ENCODE measurements at places on chromosomes 5 and 9.

DNA sequence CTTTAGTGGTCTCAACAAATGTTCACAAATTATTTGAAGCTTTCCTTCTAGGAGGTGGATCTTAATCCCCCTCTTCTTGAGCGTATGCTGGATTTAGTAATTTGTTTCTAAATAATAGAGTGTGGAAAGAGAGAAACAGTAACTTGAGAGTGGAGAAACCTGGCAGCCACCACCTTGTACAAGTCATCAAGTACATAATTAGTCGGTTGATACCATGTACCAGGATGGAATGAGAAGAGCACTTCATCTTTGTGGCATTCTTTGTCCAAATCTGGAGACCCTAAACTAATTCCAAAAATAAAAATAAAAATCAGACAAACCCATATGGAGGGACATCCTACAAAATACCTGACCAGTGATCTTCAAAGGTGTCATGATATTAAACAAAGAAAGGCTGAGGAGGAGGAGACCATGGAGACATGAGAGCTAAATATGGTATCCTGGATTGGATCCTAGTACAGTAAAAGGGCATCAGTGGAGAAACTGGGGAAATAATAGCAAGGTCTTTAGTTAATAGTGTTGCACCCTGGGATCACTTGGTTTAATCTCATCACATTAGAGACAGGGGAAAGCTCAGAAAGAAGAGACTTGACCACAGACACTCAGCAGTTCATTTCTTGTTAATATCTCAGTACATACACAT is 147.9 kb downstream of the ASTN2 start:
- DNase-seq, result no peak

DNA sequence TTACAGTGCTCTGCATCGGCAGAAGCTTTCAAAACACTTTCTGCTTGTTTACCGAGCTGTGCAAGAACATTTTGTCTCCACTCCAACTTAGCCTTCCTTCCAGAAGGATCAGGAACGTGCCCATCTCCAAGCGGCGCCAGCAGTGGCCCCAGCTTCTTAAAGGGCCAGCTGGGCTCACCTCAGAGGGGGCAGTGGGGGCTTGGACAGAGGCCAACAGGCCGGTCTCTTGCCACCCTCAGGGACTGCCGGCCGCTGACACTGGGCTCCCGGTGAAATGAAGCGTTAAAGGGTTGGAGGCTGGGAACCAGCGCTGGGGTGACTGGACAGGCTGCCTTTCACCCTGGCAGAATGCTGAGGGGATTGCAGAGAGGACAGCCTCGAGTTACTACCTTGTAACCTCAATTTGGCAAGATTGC is 67.0 kb upstream of the RNU6ATAC start:
- no peak for DNase-seq

DNA sequence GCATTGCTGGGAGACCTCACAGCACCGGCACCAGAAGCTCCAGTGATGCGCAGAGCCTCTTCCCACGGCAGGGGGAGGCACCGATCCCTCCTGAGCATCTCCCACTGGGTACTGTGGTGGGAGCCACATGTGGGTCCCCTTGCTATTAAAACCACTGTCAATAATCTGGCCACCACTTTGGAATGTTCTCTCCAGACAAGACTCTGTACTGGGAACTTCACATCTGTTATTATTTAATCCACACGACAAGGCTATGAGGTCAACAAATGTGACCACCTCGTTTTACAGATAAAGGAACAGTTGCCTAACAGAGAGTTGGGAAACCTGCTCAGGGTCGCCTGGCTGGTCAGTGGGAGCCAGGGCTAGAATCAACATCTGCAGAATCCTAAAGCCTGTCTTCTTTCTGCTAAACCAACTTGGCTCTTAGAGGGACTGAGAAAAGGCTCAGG is 72.7 kb downstream of the EPB41L4B start:
- no peak for DNase-seq

- DNase-seq, result no peak
Measured at GRCh38 chr9:121295662-121296191, 27.8 kb downstream of the GSN start.

GRCh38 chr9:34459941-34460340 is 1.3 kb downstream of the DNAI1 start:
- no peak for DNase-seq

GRCh38 chr9:37892063-37892462 is 11.9 kb downstream of the SLC25A51 start:
- no peak for DNase-seq

DNA sequence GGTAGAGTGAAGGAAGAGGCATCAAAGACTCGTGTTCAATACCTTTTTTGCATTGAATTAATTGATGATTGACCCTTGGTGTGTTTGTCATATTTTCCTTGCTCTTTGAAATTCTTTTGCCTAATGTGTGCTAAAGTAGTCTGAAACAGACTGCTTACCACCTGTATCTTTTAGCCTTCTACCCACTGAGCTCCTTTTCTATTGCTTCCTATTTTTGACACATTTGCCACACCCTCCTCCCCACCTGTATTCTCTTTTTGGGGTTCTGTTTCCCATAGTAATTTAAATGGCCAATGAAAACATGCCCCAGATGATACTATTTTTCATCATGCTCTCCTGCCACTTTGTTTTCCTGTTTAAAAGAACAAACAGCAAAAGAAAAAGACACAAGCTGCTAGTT is 78.5 kb downstream of the ZCCHC7 start:
- peak; percentile 88 for DNase-seq

DNA sequence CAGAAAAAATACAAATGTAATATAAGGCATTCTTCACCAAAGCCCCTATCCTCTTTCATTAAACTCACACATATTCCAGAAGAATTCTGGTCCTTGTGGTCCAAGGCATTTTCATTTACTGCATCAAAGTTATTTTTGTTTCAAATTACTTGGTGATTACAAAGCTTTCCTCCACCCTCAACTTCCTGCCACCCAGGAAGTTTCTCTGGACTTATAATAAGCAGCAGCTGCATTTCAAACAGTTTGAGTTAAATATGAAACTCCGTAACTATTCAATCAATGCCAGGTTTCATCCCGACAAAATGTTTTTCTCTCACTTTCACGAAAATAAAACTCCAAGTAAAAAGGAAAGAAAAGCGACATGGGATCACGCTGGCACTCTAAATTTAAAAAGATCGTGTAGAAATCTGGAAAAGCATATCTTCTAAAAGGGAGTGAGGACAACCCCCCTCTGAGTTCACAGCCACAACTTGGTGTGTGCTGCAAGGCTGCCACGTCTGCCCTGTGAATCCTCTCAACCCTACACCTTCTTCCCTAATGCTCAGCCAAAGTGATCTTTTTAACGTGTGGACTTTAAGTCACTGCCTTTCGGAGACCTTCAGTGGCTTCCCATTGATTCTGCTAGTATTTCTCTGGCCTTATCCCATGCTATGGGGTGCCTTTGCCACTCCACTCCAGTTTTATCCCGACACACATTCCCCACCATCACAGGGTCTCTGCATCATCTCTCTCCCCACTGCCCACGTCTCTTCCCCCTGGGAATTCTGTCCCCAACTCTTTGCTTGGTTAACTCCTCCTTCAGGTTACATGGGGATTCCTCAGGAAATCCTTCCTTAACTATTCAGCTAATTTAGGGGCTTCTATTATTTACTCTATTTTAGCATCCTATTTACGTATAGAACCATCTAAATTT is 91.1 kb upstream of the CER1 start:
- DNase-seq, result no peak

GRCh38 chr5:108905805-108906204 is 158.1 kb downstream of the FER start:
- no peak for DNase-seq

- DNase-seq, result peak; percentile 8
Measured at GRCh38 chr5:57082441-57083067, 91.3 kb upstream of the GPBP1 start.

- no peak for DNase-seq
Measured at GRCh38 chr9:136054146-136054545, 40.9 kb downstream of the NACC2 start.

DNA sequence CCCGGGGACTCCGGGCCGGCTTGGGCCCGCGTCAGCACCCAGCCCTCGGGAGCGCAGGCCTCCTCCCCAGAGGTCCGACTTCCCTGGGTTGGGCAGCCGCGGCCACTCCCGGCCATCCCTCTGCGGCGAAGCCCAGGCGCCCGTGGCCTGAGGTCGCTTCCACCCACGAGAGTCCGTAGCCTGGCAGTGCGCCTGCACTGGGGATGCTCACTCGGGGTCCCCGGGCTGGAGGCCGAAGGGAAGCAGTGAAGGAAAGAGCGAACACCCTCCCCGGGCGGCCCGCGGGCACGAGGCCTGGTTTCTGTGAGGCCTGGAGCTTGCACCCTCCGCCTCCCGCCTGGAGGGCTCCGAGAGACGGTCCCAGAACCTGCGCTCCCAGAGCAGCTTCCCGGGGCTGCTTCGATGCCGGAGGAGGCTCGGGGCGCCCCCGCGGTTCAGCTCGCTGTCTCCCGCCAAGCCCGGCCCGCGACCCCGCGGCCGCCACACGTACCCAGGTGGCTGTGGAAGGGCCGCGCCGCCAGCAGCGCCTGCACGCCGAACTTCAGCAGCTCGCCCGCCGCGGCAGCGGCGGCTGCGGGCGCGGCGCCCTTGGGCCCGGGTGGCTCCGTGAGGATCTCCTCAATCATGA is 607 bp downstream of the BARX1 start:
- DNase-seq, result no peak

GRCh38 chr9:100131216-100131615 is 32.2 kb downstream of the INVS start:
- DNase-seq, result no peak

DNA sequence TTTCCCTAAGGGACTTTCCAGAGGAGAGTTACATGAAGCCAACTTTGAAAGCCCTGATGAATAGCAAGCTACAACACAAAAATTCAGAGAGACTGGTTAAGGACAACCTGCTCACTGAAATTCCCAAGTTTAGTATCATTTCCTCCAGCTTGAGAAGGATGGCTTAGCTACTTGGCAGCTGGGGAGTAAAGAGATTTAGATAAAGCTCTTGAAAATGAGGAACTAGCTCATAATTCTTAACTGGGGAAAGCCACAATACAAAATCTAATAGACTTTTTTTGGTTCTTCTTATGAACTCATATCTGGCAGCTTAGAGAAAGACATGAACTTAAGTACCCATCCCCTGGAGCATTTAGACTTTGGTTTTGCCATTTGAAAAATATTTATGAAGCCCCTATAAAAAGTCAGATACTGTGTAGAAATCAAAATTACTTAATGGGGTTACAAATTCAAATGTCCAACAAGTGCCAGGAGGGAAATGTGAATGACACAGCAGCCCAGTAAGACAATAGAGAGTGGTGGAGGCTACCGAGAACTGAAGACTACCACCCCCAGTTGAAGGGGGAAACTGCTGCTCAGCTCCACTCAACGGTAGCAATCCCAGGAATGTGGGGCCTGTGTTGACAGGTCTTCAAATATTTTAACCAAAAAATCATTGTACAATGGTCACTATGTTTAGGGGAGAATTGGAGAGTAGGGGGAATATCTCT is 79.4 kb upstream of the ADRB2 start:
- DNase-seq, result peak; percentile 24

DNA sequence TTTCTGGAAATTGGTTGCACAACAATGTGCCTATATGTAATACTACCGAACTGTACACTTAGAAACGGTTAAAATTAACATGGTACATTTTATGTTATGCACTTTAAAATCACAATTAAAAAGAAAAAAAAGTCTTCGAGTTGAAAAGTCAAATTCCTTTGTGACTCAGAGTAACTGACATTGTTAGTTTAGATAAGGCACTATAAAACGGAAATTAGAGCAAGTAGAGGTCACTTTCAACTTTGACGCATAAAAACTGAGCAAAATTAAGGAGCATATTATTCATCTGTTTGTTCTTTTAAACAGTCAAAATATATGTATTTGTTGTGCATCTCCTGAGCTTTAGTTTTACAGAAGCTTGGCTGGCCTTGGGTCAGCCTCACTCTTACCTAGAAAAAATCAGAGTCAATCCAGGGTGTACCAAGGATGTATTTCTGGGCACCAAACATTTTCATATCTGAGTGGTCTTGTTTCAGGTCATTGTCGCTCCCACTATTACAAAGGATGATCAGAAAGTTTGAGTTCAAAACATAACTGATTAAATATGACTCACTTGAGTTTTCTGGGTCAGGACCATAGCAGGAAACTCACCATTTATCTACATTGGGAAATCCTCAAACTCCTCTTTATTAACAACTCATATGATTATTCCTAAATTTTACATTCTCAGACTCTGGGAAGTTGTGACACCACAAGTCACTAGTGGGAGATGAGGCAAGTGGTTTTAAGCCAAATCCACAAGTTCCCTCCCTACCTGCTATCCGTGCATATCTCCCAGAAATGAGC is 160.6 kb downstream of the CCDC192 start:
- DNase-seq, result no peak

GRCh38 chr5:72248410-72248981 is 71.5 kb downstream of the MRPS27 start:
- no peak for DNase-seq

GRCh38 chr9:136309101-136309801 is 5.4 kb upstream of the CCDC187 start:
- DNase-seq, result no peak

- no peak for DNase-seq
Measured at GRCh38 chr9:124180557-124180956, 77.2 kb upstream of the NEK6 start.

GRCh38 chr9:79237861-79238260 is 333.9 kb upstream of the TLE4 start:
- no peak for DNase-seq

- DNase-seq, result no peak
Measured at GRCh38 chr9:92180669-92181181, 65.5 kb upstream of the SPTLC1 start.

- DNase-seq, result peak; percentile 48
Measured at GRCh38 chr5:157598350-157598936, 22.9 kb upstream of the ADAM19 start.

DNA sequence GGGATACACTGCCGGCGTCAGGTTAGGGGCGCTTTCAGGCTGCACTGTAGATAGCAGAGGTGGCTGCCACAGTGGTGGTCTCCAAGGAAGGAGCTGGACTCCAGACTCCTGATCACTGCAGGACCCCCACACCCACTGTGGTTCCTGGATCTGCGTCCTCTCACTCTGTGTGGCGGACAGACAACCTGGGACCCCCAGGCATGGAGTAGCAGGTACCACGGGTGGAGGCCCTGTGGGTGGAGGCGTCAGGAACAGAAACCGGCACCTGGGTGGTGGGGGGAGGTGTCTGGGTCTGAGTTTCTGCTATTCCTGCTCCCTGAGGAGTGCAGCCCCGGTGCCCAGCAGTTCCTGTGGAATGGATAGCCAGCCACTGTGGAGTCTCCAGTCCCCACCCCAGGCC is 75.1 kb upstream of the PCAT7 start:
- peak; percentile 29 for DNase-seq

DNA sequence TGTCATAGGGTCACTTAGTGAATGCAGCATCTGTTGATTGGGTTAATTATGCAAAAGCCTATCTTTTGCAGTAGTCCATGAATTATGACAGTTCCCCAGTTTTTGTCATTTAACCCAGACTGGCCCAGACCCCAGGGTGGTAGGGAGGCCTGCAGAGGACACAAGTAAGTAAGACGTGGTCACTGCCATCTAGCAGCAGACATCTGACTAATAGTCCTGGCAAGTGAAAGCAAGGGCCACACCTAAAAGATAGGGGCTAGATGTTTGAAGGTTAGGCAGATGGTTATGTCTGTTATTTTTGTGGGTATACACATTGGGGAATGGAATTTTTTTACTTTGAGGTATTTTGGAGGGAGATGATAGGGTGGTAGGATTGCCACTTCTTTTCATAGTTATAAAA is 48.0 kb downstream of the RAB14 start:
- no peak for DNase-seq

- DNase-seq, result no peak
Measured at GRCh38 chr5:95673081-95673480, 9.7 kb downstream of the SPATA9 start.

- no peak for DNase-seq
Measured at GRCh38 chr5:59656351-59657254, 236.9 kb downstream of the PDE4D start.

GRCh38 chr9:90061187-90061586 is 456.4 kb downstream of the GADD45G start:
- no peak for DNase-seq

Measured in OCI-LY7 (cell line).